ENCODE measurements at places on chromosomes 2 and 18. TPM values are rescaled to one million over a fixed set of nuclear protein-coding genes. Genes with fewer than 3 reads are reported as not detected.

DNA sequence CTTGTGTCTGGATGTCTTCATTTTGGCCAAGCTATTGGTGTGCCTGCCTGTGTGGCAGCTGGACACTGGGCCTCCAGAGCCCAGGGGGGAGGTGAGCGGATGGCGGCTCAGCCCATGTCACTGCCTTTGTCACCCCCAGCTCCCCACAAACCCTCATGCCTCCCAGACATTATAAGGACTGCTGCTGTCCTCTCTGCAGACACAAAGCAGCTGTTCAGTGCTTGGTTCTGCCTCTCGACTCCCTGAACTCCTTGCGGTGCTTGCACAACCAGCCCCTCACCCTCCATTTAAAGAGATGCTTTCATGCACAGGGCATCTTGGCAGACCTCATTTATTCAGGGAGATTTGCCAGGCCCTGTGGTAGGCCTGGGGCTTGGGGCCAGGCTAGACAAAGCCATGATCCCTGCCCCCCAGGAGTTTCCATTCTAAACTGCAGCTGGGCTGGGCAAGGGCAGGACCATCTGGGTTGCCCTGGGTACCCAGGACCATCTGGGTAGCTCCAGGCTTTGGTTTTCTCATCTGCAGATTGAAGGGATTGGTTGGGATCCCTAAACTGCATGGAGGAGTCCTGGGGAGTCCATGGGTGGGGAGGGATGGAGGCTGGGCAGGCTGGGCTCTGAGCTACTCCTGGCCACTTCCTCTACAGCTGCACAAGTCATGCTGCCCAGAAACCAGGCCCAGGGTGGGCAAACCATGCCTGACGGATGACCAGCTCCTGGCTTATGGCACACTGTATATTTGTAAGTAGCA is 168.5 kb downstream of the CELF4 start:
- DNase-seq: no peak

DNA sequence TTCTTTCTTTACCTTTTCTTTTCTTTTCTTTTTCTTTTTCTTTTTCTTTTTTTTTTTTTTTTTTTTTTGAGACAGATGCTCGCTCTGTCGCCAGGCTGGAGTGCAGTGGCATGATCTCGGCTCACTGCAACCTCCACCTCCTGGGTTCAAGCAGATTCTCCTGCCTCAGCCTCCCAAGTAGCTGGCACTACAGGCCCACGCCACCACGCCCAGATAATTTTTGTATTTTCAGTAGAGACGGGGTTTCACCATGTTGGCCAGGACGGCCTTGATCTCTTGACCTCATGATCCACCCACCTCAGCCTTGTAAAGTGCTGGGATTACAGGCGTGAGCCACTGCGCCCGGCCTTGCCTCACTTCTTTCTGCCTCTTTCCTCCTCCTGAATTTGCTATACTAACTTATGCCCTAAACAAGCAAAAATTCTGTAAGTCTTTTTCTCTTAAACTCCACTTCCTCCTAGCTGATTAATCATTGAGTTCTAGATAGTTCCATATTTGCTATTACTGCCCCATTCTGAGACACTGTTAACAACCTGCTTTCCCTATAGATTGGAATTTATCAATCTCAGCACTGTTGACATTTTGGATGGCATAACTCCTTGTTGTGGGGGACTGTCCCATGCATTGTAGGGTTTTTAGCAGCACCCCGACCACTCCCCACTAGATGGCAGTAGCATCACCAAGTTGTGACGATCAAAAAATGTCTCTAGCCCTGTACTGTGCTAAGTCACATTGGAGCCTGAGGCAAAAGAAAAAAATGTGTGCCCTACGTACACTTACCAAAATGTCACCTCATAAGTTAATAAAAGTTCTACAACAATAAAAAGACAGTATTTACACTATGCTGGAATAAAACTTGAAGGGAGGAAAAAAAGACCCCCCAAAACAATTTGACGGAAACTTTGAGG is 16.4 kb upstream of the THADA start:
- peak; percentile 70 for DNase-seq

- no peak for DNase-seq
Observed at GRCh38 chr2:71379086-71379485, 47.5 kb downstream of the ZNF638 start.

DNA sequence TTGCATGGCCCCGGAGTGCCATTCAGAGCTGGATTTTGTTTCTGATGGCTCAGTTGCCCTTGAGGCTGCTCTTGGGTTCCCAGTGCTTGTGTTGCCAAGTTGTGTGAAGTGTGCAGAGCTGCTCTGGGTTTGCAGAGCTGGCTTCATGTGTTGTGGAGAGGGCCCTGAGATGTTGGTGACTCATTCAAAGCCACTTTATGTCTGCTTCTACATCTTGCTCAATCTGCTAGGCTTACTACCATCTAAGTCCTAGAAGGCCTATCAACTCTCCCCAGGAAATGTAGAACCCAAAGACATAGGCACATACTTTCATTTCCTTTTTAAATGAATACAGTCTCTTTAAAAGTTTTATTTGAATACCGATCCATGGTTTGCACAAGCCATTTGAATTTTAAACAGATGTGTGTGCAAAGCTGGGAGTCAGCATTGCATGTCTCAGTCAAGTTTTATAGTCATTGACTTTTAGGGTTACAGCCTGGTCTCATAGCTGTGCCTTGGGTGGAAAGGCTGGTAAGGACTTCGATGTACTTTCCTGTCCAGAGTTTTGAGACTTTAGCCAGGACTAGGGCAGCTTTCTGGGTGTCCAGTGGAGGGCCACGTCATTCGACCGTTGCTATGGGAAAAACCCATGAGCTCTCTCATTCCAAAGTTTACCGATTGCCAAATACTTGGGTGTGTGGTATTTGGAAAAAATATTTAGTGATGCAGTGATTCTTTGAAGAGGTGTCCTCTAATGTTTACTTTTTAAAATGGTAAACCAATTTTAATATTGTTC is 105.0 kb downstream of the LTBP1 start:
- DNase-seq: no peak

DNA sequence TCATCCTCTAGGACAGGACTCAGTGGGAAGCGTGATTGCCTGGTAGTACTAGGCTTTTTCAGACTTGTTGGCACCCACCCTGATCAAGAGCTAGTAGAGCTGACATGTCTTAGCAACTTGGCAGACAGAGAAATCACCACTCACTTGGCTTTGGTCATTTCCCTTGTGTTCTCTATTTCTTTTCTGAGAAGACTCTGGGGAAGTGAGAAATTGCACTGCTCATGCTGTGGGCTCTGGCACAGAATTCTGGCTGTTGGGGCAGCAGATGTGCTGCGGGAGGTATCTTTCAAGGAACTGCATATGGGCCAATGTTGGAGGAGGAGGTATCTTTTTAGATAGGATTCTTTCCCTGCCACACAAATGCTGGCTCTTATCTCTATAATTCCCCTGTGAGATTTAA is 529.1 kb upstream of the MEX3C start:
- no peak for DNase-seq

- DNase-seq: no peak
Observed at GRCh38 chr2:85669549-85669948, 1.6 kb upstream of the SFTPB start.

- DNase-seq: no peak
Observed at GRCh38 chr2:3981446-3981987, 278.1 kb downstream of the DCDC2C start.

GRCh38 chr2:211035548-211036185 is 479.3 kb downstream of the CPS1 start:
- DNase-seq: no peak

GRCh38 chr18:68148863-68149262 is 566.0 kb downstream of the TMX3 start:
- DNase-seq: peak; percentile 29

- DNase-seq: no peak
Observed at GRCh38 chr2:163613266-163613731, 122.5 kb downstream of the FIGN start.

DNA sequence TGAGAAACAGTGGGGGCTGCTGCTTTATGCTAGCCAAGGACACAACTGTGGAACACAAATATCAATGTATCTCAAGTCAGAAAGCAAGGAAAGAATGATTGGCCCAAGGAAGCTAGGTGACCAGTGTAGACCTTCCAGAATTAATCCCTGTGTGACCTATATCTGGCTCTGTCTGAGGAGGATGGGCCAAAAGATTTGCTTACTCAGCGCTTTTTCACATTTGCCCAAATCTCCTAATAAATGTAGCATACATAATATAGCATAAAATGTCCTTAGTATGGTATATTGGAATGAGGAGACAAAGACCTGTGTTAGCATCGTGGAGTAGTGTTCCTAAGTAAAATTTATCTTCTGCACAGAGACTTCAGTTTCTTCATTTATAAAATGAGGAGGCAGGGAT is 66.7 kb upstream of the NT5C1B start:
- DNase-seq: no peak

DNA sequence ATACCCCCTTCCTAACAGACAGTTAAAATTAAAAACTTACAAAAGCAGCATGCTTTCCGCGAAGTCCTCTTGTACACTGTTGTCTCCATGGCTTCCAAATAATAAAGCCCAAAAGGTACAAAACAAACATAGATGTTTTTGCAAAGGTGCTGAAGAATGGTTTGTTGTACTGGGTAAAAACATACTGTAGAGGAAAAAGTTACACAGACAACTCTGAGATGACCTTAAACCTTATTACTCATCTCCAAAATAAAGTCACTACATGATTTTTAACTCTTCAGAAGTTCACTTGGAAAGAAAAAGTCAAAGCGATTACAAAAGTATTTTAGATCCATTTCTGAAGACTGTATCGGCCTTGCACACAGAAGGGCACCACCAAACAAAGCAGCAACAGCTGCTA is 6.1 kb downstream of the SLC35F5 start:
- DNase-seq: no peak

DNA sequence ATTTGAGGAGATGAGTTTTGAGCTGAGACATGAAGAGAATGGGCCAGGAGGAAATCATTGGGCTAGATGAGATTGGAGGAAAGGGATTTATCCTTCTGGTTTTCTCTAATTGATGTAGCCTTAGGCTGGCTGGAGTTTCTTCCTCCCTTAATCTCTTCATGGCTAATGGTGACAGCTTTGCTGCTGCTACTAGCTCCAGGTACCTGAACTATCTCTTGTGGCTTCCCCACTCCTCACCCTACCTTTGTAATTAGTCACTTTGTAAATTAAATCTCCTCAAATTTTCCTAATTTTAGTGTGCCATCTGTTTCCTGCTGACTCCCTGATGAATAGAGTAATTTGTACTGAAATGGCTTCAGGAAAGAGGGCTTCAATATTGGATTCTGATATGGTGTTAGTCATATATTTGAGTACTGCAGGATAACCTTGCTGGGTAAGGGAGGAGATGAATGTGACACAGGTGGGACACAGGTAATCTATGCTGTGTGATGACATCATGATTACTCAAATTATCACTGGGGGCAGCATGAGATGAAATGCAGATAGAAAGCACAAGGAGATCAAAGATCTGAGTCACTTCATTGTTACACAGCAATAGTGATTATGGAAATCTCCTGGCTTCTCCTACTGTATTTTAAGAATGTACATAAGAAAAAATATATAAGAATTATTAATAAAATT is 1134.1 kb upstream of the DDX18 start:
- no peak for DNase-seq

- DNase-seq: no peak
Observed at GRCh38 chr2:168120730-168121129, 126.7 kb downstream of the STK39 start.

- DNase-seq: no peak
Observed at GRCh38 chr2:160474891-160475787, 18.5 kb downstream of the RBMS1 start.

DNA sequence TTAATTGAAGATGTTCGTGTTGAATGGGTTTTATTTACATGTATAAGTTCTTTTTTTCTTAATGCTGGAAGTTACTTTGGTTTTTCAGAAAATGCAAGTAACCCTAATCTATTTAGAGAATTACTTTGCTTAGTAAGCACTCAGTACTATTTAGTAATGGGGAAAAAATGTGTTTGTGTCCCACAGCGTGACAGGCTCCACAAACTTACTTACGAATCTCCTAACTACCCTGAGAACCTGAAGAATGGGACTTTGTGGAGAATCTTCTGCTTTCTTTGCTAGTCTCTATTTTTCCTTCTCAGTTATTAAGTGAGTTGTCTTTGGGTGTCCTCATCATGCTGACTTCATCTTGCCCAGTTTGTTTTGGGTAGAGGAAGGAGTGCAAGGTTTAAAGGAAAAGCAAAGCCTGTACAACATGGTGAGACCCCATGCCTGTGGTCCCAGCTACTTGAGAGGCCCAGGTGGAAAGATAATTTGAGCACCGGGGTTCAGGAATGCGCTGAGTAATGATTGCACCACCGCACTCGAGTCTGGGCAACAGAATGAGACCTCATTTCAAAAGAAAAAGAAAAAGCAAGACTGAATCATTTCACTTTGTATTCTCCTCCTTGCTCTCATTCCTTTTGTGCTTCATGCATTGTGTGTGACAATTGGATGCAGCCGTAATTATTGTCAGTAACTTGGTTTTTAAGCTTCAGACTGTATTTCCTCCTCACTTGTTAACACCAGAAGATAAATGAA is 10.2 kb downstream of the NEDD4L start:
- peak; percentile 51 for DNase-seq

DNA sequence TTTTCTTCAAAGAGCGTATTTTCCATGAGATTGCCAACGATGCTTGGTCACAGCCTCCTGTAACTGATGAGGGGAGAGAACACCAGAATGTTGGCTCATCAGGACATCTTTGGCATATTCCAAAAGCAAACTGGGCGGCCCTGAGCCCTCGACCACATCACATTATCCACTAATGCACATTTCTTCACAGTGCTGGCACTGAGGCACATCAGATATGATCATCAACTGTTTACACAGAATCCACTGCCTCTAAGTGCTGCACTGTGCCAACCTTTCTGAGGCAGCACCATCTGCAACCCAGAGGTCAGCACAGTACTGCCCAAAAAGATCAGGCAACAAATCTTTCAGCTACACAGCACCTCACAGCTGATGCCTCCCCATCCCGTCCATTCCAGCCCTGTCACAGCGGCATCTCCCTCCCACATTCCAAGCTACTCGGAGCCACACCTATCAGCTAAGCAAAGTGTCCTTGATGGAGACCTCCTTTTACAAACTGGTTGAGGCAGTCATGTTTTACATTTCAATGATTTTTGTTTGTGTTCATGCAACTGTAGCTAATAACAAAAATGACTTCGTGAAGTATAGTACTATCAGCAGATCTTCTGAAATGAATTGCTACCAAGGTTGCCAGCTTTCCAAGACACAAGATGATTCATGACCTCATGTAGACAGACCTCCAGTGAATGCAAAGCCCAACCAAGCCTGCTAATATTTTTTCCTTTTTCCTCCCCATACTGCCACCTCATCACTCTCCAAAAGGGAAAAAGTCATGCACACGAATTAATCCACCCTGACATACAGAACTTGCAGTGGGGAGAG is 32.3 kb downstream of the MYO5B start:
- DNase-seq: no peak

GRCh38 chr18:52678551-52678950 is 338.6 kb downstream of the DCC start:
- DNase-seq: no peak

Gene ABCG8
- not detected for total RNA-seq

Gene LHCGR
- 0.44 TPM for total RNA-seq

Gene LINC00305
- not detected for total RNA-seq

Gene PAX3
- total RNA-seq: not detected
